NCI-H1105 (cell line): ENCODE measurements at places on chromosomes 7 and 10.

- DNase-seq = no peak
Observed at GRCh38 chr10:279655-280054, 144.4 kb downstream of the ZMYND11 start.

- DNase-seq = no peak
Observed at GRCh38 chr10:122986335-122986734, 6.1 kb downstream of the PSTK start.

DNA sequence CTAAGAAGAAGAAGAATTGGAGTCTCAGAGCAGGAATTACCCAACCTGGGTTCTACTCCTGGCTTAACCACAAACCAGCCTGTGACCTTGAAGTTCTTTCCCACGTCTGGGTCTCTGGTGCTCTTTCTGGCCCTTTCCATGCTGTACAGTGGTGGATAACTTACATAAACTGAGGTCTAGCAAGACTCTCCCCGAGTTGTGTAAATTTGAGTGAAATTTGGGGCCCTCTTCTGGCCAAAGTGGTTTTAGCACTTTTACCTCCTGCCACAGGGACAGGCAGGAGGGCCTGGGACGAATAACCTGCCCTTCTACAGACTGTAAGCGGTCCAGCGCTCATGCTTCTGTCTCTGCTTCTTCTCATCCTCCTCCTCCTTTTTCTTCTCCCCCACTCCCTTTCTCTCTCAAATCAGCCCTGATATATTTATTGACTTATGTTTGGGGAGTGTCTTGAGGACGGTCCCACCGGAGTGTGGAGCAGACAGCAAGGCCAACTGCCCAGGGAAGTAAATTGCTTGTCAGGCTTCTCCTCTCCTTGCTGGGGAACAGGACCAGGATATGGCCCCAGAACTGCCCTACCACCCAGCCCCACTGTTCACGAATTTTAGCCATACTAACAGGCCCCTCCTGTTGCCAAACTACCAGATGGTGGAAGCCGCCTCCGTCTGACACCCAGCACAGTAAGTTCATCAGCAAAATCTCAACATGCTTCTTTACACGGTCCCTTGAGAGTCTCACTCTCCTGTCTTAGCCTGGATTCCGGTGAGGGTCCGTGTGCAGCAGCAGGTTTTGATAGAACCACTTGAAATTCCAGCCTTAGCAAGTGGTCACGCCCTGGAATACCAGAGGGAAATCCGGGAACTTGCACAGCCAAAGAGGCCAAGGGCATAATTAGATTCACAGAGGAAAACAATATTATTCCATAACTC is 4.0 kb upstream of the SH3PXD2A start:
- no peak for DNase-seq

DNA sequence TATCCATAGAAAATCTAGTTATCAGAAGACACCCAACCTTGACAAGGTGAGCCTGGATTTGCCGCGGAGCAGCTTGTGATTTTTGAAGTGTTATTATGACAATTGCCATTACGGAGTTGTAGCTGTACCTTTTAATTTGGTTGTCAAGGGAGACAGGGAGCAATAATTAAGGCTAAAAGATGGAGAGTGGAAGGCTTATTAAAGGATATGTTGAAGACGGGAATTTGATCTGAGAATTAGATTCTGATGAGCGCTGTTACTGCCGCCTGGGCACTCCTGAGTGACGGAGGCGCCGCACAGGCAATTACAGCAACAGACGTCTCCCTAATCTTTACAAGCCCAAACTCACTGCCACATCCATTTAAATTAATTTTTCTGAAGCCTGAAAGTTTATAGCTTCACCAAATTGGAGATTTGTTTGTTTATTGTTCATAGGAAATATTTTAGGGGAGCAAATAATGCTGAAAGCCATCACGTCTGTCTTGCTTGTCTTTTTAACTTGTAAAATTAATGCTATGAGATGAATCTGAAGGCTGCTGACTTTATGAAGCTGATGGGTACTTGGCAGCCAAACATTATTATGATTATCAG is 475.0 kb upstream of the ADARB2 start:
- peak; percentile 63 for DNase-seq

DNA sequence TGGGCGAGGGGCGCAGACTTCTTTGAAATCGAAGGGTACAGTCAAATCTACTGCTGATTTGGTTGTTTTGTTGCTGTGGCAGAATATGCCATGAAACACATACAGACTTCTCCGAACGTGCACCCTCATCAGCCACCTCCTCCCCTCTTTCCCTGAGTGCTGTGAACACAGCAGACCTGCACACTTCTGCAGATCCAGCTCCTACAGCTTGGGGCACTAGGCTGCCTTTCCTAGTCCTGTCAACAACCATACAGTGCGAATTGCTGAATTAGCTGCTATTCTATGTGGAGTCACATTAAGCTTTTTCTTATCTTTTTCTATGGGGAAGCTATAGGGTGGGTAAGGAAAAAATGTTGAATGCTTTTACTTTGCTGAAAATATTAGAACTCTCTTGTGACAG is 57.5 kb downstream of the COL17A1 start:
- no peak for DNase-seq

- DNase-seq = no peak
Observed at GRCh38 chr7:27549606-27550005, 113.1 kb downstream of the HIBADH start.

- DNase-seq = no peak
Observed at GRCh38 chr7:2237109-2237602, 4.4 kb upstream of the MAD1L1 start.

- DNase-seq = no peak
Observed at GRCh38 chr10:80437227-80437626, 16.9 kb upstream of the TSPAN14 start.

- DNase-seq = no peak
Observed at GRCh38 chr10:130809761-130810515, 501.6 kb downstream of the TCERG1L start.

GRCh38 chr7:20737840-20738448 is 48.7 kb downstream of the SP8 start:
- no peak for DNase-seq

DNA sequence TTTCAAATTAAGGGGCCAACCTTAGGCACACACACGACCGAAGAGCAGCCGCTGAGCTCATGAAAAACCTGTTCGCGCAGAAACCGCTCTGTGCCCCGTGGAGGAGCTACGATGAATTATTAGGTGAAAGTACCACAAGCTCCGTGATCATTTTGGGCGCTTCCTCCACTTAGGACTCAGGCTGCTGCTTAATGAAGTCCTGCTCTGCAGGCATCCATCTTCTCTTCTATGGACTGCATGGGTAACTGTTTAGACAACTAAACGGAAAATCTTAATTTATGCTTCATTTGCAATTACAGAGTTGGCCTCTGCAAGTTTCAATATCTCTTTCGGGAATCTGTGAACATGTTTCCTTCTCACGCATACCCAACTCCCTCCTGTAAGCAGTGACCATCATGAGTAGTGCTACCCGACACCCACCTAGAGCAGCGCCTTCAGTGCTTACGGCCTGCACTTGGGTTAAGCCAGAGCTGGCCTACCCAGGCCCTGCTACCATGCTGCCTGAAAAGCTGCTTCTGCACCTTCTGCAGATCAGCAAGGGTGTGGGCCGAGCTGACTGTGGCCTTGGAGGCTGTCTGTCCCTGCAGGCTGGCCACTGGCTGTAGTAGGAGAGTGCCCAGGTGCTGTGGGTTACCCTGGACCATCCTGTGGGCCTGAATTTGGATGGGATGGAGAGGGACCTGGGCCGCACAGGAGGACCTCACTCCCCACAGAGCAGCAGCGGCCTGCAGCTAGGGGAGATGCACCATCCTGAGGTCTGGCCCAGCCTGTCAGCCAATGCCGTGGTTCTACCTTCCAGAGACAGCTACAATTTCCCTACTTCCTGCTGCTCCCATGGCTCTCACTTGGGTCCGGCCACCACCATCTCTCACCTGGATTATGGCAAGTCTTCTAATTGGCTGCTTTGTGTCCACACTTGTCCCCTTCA is 36.0 kb downstream of the GNA12 start:
- no peak for DNase-seq

GRCh38 chr7:21300692-21301091 is 127.2 kb upstream of the SP4 start:
- no peak for DNase-seq

DNA sequence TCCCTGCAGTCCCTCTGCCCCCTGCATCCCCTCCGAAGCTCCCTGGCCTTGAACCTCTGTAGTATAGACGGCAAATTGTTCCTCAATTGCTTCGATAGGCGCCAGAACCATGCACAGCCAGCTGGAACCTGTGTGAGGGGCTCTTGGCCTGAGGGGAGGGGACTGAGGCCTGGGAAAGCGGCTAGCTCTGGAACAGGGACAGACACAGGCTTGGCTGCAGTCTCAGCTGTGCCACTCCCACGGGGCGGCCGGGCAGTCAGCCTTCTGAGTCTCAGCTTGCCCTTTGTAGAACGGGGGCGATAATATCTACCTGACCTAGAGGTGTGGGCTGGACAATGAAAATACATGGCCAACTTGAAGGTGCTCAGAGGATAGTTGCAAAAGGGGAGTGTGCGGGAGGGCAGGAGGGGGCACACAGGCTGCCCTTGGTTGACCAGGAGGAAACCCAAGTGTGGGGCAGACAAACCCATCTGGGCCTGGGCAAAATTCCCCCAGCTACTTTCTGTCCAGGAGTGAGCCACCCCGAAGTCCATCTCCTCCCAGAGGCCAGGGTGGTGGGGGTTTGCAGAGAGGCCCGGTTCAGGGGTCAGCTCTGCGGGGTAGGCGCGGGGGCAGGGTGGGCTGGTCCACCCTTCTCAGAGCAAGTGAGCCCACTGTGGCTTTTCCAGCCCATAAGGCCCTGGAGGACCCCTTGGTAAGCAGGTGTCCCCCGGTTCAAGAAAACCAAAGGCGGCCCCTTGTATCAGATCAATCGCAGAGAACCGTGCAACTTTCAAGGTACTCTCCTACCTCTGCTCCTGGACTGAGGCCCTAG is 4.6 kb downstream of the CRYGN start:
- no peak for DNase-seq

- no peak for DNase-seq
Observed at GRCh38 chr10:31346953-31347352, 27.9 kb downstream of the ZEB1 start.

DNA sequence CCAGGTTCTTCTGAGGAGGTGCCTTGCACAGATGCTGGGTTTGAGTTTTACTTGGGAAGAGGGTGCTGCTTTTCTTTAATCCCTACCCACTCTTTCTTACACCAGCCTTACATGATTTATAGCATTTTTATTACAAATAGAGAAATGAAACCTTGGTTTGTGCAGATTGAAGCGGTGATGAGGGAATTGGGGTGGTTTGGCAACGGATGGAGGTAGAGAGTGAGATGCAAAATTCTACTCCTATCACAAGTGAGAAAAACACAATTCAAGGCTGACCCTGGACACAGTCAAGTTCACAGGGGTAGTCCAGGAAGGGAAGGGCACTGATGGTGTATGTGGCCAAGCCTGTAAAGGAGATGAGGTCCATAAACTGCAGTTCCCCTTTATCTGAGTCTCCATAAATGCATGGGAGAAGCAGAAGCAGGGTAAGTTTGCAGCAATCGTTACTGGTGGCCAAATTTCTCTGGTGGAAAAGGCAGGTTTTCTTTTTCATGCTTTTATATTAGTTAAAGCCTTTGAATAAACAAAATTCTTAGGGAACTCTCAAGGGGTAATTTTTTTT is 214.3 kb downstream of the JAZF1 start:
- no peak for DNase-seq

- no peak for DNase-seq
Observed at GRCh38 chr10:70206762-70207161, 26.5 kb downstream of the PPA1 start.

GRCh38 chr7:155053002-155053401 is 17.1 kb upstream of the HTR5A start:
- DNase-seq = no peak

DNA sequence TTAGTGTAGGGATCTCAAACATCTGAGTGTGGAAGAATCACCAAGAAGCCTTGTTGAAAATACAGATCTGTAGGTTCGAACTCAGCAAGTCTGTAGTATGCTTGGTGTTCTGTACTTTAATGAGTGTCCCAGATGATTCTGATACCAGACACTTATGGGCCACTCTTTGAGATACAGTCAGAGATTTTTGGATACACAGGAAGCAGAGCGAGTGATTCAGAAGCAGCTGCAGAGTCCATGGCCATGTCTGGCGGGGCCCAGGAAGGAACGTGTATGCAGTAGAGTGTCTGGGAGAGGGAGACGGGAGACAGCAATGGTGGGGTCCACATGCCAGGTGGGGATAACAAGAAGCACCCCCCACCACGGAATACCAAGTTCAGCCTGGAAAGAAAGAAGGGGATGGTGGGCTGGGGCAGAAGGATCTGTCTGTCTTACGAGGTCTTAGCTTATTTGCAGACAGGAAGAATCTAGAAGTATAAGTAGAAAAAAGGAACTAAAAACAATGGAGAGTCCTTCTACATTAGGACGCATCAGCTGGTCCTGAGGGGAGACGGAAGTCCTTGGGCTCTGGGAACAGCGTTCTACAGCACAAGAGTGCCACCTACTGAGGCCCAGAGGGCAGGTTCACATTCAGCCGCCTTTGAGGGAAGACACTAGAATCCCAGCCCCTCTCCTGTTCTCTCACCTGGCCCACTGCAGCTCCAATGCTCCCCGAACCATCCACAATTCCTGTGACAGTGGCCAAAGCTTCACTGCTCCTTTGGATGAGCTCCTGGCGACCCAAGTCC is 55.4 kb downstream of the SLC37A3 start:
- DNase-seq = peak; percentile 25

- DNase-seq = no peak
Observed at GRCh38 chr10:48652344-48652743, 32.3 kb upstream of the WDFY4 start.

DNA sequence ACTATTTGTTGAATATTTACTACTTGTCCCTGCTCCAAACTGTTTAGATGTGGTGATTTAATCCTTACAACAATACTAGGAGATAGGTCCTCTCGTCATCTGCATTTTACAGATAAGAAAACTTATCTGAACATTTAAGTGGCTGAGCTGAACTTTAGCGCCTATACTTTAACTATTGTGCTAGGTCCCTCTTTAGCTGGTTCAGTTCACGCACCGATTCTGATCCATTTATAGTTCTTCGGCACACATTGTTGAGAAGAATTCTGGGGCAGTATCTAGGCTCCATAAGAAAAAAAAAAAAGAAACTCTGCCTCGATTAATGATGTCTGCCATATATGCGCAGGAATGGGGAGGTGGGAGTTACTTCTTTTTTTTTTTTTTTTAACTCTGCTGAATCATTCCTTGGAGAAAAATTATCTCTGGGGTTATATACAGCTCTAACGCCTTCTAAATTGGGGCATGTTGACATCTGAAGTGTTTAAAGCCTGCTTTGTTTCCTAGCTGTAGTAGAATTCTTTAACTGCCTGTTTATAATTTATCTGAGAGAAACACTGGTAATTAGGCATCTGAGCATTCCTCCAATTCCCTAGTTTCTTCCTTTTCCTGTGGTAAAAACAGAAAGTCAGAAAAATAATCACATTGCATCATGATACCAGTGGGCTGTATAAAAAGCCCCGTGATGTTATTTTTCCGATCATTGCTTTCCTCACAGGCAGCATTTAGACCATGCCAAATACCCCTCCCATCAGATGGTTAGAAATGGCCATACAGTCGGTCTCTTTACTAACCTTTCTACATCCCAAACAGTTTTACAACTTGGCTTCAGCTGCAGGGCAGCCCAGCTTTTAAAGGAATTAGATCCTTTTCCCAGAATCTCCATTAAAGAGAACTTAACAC is 98.5 kb upstream of the KDM7A start:
- no peak for DNase-seq
